ENCODE measurements at places on chromosomes 4 and X.

DNA sequence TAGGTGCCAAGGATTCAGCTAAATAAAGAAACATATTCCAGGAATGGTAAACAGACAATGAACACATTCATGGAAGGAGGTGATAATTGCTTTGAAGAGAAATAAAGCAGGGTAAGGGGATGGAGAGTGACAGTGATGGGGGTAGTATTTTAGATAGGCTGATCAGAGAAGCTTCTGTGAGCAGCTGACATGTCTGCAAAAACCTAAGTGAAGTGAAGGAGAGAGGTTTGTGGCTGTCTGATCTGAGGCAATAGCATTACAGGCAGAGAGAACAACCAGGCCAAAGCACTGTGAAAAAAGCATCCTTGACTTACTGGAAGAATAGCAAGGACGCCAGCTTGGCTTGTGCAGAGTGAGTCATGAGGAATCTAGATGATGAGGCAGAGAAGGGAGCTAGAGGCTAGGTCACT is 271.9 kb upstream of the GATB start:
- no peak for DNase-seq

DNA sequence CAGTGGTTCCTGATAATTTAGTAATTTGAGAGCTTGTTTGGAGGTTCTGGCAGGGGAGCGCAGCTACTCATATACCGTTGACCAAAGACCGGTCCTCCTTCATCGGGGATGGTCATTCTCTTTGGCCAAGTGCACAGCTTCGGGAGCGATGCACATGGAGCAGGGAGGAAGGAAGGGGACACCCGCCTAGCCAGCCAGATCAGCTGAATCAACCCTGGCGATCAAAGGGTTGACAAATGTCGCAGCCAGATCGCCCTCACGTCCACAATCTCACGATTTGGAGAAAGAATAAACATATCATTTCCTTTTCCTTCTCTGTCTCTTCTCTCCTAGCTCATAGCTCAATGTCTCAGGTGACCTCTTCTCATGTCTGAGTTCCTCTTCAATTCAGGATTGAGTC is 11.1 kb downstream of the NDNF start:
- no peak for DNase-seq

- DNase-seq, result no peak
These were observed 75.8 kb downstream of the NUDT11 start for GRCh38 chrX:51420610-51421009.

DNA sequence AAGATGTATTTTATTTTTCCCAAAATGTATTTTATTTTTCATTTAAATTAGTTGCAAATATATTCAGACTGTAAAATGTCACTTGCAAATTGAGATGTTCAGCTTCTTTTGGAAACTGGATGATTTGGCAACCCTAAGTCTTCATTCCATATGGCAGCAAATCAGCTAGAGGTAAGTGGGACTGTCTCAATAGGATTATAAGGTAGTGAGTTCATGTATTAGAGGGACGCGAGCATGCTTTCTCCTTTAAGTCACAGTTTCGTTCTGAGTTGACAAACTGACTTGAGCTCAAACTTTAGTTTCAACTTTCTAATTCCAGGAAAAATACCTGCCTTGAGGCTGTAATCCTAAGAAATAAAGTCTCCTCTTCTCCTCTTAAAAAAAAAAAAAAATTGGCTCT is 44.2 kb upstream of the TMEM131L start:
- no peak for DNase-seq

DNA sequence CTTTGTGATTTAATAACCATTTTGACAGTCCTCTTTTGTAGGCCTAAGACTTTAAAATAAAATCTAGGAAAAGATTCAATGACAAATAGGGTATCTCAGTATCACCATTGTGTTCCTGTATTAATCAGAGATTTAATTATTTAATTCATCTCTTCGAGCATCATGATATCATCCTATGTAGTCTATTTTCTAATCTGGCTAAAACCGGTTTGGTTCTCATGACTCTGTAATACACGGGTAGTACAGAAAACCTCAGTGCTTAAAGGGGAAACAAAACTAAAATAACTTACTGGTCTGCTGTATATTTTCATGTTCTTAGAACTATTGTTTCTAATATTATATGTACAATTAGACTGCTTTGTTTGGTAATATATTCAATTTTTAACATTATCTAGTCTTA is 23.7 kb upstream of the FBXW7 start:
- DNase-seq, result no peak

DNA sequence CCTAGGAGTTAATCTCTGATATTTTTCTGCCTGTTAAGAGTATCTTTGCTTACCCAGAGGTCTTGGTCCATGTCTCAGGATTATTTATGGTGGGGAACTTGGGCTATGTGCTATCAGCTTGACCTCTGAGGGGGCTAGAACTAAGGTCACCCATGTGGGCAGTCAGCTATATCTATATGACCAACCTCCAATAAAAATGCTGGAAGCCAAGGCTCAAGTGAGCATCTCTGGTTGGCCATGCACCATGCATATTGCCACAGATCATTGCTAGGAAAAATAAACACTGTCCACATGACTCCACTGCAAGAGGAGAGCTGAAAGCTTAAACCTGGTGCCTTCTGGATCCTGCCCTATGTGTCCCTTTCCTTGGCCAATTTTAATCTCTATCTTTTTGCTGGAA is 196.5 kb upstream of the SLC7A11 start:
- DNase-seq, result no peak

DNA sequence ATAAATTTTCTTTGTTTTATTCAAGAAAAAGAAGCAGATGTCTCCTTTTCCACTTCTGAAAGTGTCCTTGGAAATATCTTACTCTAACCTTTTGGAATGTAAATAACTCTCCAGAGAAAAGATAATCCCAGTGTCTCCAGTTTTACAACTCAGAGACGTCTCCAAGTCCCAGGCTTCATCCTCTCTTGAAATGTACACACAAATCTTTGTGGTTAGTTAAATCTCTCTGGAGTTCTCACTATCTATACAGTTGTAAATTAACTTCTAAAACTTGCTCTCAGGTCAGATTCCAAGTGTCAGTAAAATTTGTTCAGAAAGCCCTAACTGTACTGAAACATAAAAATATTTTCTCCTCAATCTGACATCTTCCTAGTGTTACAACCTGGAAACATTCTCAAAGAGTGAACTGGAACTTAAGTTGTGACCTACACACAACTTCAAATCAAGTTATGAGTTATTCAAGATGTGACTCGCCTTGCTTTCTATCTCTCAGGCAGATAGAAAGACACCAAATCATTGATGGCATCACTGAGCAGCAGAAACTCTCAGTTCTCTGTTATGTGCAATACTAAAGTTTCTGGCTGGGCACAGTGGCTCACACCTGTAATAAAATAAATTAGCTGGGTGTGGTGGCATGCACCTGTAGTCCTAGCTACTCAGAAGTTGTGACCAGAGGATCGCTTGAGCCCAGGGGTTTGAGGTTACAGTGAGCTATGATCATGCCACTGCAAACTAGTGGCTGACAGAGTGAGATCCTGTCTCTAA is 284.2 kb downstream of the RCHY1 start:
- no peak for DNase-seq

GRCh38 chr4:85939595-85939994 is 420.3 kb downstream of the MAPK10 start:
- DNase-seq, result no peak

DNA sequence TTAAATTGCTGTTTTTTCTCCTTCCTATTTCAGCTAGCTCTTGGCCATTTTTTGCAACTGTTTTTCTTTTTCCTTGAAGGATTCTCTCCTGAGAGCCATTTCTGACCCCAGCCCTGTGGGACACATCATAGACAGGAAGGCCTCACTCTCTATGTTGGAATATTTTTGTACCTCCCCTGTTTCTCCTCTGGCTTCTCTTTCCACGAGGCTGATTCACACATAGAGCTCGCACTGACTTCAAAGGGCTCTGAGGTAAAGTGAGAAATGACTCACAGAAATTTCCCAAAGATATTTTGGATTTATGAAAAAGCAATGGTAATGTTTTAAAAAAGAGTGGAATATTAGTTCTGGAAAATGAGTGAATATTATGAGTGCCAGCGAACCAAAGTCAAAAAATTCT is 181.7 kb upstream of the IGFBP7 start:
- DNase-seq, result no peak

DNA sequence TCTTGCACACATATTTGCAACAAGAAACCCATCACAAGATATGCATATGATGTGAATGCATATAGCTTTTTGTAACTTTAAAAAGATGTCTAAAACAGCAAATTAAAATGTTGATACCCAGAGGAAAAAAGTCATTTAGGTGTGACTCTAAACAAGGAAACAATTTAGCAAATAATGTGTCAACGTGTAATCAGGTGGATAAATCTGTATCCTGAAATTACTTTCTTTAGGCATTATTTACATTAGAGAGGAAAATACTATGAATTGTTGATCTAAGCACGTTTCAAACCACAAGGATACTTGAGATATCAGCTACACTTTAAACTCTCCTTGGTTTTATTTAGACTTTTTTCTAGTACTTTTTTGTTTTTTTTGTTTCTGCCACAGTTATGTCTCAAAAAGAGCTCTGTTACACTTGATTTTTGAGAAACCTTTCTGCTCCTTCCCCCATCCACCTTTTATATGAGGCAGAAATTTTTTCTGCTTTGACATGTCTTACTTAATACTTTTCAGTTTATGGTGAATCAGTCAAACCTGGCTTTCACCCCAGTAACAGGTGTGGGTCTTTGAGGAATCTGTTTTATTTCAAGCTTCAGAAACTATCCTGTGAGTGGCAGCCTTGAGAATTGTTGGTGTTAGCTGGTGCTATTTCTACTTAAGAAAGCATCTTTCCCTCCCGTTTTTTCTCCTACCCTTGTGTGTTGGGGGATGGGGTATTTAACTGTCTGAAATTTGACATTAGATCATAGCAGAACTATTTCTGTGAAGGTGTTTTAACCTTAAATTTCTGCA is 1.9 kb downstream of the NPNT start:
- DNase-seq, result no peak

- no peak for DNase-seq
These were observed 170.7 kb downstream of the SLIT2 start for GRCh38 chr4:20422398-20422797.

- no peak for DNase-seq
These were observed 29.6 kb upstream of the SPON2 start for GRCh38 chr4:1201851-1202525.

GRCh38 chr4:151641167-151641566 is 119.6 kb downstream of the GATB start:
- DNase-seq, result no peak

- no peak for DNase-seq
These were observed 340.9 kb upstream of the CTSO start for GRCh38 chr4:156294577-156294976.

GRCh38 chr4:138184886-138185285 is 57.3 kb downstream of the SLC7A11 start:
- DNase-seq, result no peak

- no peak for DNase-seq
These were observed 44.2 kb downstream of the SLITRK2 start for GRCh38 chrX:145861818-145862217.

- no peak for DNase-seq
These were observed 82.4 kb upstream of the HPRT1 start for GRCh38 chrX:134377537-134377936.

GRCh38 chrX:3651277-3651676 is 62.2 kb downstream of the PRKX start:
- peak; percentile 11 for DNase-seq

DNA sequence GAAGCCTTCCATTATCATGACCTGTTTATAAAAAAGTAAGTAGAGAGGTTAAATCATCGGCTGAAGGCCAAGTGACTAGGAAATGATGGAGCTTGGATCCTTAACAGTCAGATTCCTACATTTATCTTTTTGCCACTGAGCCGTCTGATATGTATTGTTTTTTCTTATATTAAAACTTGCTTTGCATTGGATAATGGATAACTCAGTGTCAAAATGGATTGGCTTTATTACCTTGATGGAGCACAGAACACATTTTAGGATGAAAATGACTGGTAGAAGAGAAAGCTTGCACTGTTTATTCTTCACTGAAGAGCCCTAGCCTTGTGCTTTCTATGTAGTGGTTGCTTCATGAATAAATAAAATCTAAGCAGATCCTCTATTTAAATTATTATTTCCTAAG is 54.2 kb upstream of the TSPAN5 start:
- no peak for DNase-seq

DNA sequence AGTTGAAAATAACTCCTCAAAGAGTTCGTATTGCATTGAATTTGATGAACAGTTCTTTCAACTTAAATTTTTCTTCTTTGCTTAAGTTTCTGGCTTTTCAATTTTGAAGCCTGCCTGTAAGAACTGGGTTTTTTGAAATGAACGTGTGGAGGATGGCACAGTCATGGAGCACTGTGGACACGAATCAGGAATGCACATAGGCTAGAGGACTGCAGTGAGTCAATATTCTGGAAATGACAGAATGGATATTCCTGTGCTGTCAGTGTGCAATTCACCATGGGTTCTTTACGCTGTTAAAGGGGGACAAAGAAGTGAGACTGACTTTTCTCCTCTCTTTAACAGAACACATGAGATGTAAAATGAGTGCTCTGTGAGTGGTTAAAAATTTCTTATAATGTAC is 368.0 kb upstream of the AGA start:
- no peak for DNase-seq

DNA sequence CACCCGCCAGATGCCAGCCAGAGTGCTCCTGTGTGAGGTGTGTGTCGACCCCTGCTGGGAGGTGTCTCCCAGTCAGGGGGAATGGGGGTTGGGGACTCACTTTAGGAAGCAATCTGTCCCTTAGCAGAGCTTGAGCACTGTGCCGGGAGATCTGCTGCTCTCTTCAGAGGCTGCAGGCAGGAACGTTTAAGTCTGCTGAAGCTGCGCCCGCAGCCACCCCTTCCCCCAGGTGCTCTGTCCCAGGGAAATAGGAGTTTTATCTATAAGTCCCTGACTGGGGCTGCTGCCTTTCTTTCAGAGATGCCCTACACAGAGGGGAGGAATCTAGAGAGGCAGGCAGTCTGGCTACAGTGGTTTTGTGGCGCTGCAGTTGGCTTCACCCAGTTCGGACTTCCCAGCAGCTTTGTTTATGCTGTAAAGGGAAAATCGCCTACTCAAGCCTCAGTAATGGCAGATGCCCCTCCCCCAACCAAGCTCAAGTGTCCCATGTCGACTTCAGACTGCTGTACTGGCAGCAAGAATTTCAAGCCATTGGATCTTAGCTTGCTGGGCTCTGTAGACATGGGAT is 80.8 kb downstream of the CCSER1 start:
- no peak for DNase-seq

- DNase-seq, result no peak
These were observed 406.2 kb downstream of the MAPK10 start for GRCh38 chr4:85953651-85954018.

- DNase-seq, result peak; percentile 70
These were observed 61.7 kb downstream of the ADRA2C start for GRCh38 chr4:3827616-3828492.

GRCh38 chr4:97404876-97405523 is 738.3 kb downstream of the STPG2 start:
- no peak for DNase-seq

Measured in frontal cortex (tissue), 4 donors.